H54 (cell line): ENCODE measurements at places on chromosomes 2 and 18.
A peak's percentile ranks its signal among the peaks of the same experiment; 100 is the strongest.

DNA sequence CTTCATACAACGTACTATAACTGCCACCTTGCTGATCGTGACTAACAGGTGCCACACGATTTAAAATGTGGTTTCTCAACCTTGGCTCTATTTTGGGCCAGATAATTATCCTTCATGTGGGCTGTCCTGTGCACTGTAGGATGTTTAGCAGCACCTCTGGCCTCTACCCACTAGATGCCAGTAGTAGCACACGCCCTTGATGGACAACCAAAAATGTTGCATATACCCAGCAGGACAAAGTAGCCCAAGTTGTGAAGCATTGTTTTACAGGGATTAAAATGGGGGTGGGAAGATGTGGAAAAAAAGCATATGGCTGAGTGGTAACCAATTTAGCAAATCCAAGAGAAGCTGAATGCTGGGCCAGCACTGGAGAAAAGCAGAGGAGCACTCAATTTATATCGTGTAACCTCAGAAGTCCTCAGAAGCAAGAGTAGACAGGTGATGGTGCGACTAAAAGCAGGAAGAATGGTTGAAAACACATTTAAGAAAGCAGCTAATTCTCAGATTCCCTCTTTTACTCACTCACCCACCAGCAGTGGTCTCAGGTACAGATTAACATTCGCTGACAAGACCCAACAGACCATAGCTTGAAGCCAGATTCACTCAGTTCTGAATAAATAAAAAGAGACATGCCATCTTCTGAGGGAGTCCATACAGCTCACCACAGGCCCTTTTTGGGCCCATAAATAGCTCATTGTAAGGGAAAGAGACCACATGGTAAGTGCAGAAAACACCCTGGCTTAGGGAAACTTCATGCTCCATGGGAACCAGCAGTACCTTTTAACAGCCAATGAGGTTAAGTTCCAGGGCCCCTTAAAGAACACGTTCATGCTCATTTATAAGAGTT, 50.6 kb downstream of the RAPH1 start:
- no peak for DNase-seq

- DNase-seq, result no peak
These were observed 1371.4 kb upstream of the PIK3C3 start for GRCh38 chr18:40583671-40584070.

- DNase-seq, result no peak
These were observed 446.9 kb upstream of the NRP2 start for GRCh38 chr2:205235434-205235833.

GRCh38 chr2:773256-774160, 96.3 kb upstream of the TMEM18 start:
- no peak for DNase-seq

GRCh38 chr2:205024822-205025518, 479.7 kb downstream of the PARD3B start:
- DNase-seq, result peak; percentile 42

DNA sequence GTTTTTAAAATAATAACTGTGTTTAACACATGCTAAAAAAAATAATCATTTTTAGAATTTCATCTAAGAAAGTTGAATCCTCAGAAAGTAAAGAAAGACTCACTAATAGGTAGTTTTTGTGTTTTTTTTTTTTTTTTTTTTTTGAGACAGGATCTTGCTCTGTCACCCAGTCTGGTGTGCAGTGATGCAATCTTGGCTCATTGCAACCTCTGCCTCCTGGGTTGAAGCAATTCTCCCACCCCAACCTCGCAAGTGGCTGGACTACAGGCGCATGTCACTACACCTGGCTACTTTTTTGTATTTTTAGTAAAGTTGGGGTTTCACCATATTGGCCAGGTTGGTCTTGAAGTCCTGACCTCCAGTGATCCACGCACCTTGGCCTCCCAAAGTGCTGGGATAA, 7.1 kb downstream of the CKAP2L start:
- DNase-seq, result no peak

DNA sequence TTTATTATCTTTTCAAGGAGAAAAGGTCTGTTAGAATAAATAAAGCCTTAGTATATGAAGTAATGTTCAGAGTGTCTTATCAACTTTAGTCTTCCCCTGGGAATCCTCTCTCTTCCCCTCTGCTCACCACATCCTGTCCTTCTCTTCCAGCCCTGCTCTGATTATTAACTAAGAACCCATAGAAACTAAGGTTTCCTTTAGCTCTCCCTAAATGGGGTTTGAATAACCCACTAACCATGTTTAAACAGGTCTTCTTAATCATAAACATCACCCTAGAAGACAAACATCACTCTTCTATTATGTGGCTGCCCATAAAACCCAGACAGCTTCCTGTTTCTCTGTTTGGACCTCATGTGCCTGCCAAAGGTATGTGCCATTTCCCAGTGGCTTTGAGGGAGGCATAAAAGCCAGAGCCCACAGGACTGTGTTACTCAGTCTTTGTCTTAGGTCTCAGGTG, 50.1 kb downstream of the SLC14A1 start:
- no peak for DNase-seq

DNA sequence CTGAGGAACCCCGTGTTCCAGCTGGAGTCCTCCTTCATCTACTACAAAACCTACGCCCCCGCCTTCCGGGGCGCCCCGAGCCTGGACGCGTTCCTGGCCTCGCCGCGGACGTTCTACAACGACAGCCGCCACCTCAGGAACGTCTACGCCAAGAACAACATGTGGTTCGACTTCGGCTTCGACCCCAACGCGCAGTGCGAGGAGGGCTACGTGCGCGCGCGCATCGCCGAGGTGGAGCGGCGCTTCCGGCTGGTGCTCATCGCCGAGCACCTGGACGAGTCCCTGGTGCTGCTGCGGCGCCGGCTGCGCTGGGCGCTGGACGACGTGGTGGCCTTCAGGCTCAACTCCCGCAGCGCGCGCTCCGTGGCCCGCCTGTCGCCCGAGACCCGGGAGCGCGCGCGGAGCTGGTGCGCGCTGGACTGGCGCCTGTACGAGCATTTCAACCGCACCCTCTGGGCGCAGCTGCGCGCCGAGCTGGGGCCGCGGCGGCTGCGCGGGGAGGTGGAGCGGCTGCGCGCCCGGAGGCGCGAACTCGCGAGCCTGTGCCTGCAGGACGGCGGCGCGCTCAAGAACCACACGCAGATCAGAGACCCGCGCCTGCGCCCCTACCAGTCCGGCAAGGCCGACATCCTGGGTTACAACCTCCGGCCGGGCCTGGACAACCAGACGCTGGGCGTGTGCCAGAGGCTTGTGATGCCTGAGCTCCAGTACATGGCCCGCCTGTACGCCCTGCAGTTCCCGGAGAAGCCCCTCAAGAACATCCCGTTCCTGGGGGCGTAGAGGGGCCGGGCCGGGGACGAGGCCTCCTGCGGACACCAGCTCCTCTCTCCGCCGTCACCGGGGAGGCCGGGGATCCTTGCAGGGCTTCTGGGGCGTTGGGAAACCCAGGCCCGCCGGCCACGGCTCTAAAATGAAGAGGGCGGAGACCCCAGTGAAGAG, 5.3 kb upstream of the NEU4 start:
- DNase-seq, result no peak

DNA sequence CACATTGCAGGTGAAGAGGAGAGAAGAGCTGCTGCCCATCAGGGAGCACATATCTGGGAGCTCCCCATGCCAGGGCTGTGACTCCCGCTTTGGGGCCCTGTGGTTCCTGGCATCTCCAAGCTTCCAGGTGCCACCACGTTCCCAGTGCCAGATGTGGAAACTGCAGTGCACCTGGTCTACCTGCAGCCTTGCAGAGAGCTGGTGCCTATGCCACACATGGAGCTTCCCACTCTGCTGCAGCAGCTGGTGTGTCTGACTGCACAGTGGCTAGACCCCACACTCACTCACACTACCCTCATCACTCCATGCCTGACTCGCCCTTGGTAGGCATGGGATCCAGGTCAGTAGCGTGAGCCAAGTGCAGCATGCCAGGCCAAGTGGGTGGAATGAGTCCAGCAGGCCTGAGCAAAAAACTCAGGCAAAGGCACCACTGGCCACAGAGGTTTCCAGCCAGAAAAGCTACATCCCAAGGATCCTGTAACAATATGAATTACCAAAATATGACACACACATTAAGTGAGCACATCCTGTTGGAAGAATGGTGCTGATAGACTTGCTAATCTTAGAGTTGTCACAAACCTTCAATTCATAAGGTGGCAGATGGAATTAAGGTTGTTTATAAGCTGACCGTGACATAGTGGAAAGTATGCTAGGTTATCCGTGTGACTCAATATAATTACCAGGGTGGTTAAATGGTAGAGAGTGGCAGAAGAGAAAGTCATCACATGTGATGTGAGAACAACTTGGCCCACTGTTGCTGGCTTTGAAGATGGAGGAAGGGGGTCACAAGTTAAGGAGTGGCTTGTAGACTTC, 150.9 kb downstream of the EHBP1 start:
- no peak for DNase-seq

GRCh38 chr18:41666231-41666630, 288.8 kb upstream of the PIK3C3 start:
- no peak for DNase-seq

- DNase-seq, result peak; percentile 52
These were observed 129.7 kb downstream of the MAP4K4 start for GRCh38 chr2:101827246-101827645.

GRCh38 chr18:55462652-55463051, 125.3 kb downstream of the TCF4 start:
- no peak for DNase-seq

GRCh38 chr2:8234757-8235374, 447.0 kb upstream of the ID2 start:
- no peak for DNase-seq

- no peak for DNase-seq
These were observed 112.2 kb downstream of the ZNF385B start for GRCh38 chr2:179749210-179749609.

DNA sequence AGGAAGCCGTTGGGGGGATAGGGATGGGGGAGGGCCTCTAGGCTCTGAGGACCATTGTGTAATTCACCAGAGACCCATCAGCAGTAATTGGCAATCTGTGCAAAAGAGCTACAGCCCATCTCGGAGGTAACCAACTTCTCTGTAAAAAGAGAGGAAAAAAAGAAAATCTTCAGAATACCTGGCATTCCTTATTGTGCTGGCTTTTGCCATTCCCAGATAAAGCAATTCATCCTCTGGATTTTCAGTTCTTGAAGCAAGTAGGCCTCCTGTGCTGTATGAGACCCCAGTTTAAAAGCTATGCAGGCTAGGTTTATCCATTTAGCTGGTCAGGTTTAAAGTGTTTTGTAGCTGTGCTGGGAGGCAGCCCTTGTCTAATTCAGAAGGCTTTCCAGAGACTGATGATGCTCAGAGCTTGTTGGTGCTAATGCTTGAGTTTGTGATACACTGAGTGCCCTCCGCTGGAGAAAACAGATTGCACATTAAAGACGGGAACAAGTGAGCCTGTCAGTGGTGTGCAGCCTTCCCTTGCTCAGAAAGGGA, at the start of gene LRRTM4:
TSS of gene LRRTM4 (minus strand) at position 446 of the 540 bp plus-strand sequence.
- no peak for DNase-seq

DNA sequence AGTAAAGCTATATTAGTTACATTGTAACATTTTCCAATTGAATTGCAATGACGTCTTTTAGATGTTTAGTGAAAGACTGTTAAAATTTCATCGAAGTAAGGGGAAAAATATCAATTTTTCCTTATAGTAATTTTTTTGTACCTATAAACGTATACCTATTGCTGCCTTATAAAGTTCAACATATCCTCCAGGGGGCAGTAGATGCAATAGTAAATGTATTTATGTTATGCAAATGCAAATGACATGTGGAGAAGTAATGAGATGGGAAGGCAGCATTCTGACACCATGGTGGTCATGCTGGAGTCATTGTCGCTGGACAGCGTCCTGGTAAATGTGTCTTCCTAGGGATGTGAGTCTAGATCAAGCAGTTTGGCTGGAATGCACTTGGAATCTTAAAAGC, 38.7 kb downstream of the MSTN start:
- DNase-seq, result peak; percentile 7

DNA sequence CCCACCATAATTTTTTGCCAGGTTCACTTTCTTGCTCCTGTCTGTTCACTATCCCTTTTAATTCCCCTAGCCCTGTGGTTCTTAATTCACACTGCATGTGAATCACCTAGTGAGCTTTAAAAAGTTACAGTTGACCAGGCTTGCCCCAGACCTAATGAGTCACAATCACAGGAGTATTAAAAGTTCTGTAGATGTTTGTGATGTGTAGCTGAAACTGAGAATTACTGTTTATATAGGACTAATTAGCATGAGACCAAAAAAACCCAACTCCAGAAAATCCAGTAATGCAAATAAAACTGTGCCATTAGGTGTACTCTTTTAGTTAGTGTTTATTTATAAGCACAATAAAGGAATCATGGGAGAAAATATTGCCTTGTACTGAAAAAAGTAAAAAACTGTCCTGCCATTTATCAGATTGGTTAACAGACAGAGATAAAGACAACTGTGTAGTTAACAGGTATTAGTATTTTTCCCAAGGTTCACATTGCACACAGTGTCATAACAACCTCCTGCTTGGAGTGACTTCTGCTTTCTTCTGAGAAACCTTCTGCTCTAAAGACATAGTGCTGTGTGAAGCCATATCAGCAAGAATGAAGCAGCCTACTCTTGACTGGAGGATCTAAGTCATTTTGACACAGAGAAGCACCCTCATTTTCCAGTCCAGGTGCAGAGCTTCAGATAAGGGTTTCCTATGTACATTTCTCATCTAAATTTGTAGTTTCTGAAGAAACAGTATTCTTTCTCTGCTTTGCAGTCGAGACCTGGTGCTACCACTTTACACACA, 39.0 kb downstream of the VAPA start:
- peak; percentile 36 for DNase-seq

DNA sequence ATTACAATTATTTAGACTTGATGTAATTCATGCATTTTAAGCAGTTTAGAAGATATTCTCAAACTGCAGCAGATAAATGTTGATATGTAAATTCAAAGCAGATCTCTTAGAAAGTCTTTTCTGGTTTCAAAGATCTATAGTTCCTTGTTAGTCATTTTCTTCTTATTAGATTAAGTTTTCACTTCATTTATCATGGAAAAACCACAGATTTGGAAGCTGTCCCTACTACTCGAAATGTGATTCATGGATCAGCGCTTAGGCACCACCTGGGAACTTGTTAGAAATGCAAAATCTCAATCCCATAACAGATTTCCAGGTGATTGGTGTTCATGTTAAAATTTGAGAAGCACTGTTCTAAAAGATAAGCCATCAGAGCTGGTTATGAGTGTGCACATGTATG, 92.8 kb upstream of the CDH2 start:
- DNase-seq, result no peak

- no peak for DNase-seq
These were observed 893 bp downstream of the CAVIN2 start for GRCh38 chr2:191845876-191846514.

GRCh38 chr2:230842473-230842872, 22.3 kb upstream of the ITM2C start:
- no peak for DNase-seq

DNA sequence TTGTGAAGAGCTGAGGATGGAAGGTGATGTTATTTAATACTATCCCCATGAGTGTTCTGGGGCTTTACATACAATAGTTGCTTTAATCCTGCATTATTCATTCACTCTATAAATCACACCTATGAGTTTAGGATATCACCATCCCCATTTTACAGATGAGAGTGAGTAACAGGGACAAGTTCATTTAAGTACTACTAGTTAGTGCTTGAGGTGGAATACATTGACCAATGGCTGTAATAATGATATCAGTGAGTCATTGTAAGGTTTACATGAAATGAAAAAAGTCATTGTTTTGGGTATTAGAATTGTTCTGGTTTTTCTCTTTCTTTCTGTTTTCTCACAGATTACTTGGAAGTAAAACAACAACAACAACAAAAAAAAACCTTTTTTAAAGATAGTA, 42.5 kb downstream of the TANC1 start:
- no peak for DNase-seq
